Psoas muscle (tissue), 8 donors: ENCODE measurements at places on chromosomes 3 and 15. TPM values are rescaled to one million over a fixed set of nuclear protein-coding genes. Genes with fewer than 3 reads are reported as not detected.

DNA sequence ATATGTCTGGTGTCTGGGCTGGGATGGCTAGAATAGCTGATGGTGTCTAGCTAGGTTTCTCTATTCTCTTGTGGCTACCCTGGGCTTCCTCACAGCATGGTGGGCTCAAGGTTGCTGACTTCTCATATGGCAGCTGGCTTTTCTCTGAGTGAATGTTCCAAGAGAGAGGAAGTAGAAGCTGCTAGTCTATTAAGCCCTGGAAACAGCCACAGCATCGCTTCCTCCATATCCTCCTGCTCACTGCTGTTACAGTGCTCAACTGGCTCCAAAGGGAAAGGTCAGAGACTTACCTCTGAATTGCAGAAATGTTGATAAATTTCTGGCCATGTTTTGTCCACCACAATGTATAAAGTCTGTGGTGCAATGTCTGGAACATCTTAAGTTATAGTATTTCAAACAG, 299.9 kb upstream of the ADAMTS9 start:
- no peak for DNase-seq

GRCh38 chr3:73622091-73622805, 2.5 kb downstream of the PDZRN3 start:
- DNase-seq, result peak; percentile 78

DNA sequence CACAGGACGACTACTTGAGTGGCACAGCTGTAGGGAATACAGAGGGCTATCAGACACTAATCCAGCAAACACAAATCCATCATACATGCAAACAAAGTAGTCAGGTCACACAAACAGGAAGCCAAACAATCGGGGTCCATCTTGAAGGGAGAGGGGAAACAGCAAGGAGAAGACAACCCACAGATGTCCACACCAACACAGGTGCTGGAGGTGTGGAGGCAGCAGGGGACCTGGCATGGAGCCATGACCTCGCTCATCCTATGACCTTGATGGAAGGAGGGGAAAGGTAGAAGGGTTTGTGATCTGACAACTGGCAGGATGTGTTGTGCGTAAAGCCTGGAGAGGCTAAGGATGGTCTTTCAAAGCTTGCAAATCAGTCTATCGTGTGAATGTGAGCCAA, 39.9 kb upstream of the SKOR1 start:
- no peak for DNase-seq

DNA sequence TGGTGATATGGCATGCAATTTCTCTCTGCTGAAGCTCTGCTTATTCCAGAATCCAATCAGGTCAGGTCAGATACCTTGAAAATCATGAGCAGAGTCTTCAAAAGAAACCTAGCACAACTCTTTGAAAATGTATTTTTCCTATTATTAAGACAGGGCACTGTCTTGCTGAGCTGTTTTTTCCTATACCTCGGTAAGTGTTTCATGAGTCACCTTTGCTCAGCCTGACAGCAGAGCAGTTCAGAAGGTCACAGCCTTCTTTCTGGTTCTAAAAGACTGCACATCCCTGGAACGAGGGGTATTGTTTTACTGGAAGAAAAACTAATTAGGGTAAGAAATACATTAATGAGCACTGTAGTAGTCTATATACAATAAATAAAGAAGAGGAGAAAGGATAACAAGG, 422.0 kb downstream of the SOX2 start:
- no peak for DNase-seq

- DNase-seq, result no peak
These were observed 56.0 kb downstream of the FGD5 start for GRCh38 chr3:14874784-14875183.

DNA sequence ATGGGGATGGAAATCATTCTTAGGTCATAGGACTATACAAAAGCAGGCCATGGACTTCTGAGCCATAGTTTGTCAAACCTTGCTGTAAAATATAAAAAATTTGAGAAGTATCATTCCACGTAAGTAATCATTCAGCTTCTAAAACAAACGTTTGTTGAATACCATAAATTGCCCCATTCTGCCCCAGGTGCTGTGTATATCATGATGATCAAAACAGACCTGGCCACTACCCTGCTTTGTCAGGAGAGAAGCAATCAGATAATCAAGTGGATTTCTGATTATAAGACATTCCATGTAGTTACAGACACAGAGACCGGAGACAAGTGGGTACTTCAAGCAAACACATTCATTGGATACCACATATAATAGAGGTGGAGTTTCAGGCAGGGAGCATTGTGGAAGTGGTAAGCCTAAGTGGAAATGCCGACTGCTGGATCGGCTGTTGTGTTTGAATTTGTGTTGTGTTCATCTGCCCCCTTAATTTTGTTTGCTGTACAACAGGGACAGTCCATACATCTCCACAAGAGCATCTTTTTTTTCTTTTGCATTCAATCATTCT, 61.7 kb downstream of the TGFBR2 start:
- no peak for DNase-seq

DNA sequence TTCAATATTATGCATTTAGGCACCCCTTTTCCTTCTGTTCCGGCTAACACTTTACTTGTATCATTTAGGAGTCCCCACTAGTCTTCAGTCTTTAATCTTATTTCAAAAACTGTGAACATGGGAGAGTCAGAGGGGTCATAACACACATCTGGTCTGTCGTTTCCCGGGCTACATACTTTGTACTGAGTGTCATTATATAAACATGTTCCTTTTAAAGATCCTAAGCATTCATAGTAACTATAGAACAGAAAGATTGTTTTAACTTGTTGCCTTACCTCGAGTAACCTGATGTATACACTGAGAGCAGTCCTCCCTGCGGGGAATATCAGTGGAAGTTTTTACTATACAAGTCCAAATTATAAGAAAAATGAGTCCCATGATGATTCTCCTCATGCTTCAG, 78.2 kb upstream of the VEPH1 start:
- DNase-seq, result no peak

DNA sequence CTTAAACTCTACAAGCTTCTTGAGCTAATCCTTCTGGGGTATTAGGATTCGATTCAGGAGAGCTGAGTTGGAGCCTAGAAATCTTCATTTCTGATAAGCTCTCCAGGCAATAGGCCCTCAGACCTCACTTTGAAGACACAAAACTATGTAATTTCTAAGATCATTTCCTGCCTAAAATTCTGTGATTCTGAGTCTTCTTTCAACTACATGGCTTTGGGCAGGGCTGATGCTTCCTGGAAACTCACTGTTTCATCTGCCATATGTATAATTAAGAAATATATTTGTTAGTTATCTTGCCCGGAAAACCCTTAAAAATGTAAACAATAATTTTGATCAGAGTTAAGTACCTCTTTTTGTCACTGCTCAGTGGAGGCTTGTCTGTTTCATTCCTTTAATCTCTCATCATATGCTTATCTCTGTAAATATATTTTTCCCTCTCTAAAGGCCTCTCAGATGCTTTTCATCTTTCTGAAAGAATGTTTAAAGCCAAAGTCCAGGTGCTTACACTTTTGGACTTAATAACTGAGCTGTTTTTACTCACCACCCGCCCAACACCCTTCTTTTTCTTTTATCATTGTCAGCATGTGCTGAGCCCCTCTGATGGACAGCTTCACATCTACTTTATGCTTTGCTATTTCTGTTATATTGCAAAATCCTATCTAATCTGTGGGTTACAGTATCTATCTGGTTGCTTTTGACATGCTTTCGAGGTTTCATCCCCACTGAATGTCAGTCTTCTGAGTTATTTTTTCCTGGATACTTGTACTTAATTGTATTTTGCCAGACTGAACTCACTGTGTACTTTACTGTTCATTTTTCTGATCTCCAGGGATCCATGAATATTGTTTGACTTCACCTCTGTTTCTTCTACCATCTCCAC, 38.2 kb downstream of the FILIP1L start:
- DNase-seq, result no peak

DNA sequence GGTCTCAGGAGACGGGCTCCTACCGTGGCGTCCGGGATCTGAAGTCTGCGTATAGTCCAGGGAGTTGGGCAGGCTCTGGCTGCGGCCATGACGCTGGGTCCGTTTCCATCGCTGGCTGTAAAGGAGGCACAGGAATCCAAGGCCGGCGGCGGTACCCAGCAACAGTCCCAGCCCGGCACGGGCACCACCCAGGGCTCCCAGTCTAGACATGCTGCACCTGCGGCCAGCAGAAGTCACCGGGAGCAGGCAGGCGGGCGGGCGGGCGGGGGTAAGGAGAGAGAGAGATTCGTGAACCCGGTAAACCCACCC, 526 bp downstream of the RMDN3 start:
- DNase-seq, result peak; percentile 68

Gene MOBP
- not detected for total RNA-seq

Gene MTHFS
- total RNA-seq, result 7.8 TPM

Gene SMCO1
- total RNA-seq, result 1.2 TPM
